Pons (tissue), 1 donor: ENCODE measurements at places on chromosomes 11 and 22.

- no peak for DNase-seq
Observed at GRCh38 chr11:36601155-36601554, 3.1 kb upstream of the RAG2 start.

GRCh38 chr11:70233034-70233433, 29.9 kb downstream of the FADD start:
- no peak for DNase-seq

- DNase-seq = no peak
Observed at GRCh38 chr11:63554877-63555223, 8.3 kb downstream of the PLAAT2 start.

DNA sequence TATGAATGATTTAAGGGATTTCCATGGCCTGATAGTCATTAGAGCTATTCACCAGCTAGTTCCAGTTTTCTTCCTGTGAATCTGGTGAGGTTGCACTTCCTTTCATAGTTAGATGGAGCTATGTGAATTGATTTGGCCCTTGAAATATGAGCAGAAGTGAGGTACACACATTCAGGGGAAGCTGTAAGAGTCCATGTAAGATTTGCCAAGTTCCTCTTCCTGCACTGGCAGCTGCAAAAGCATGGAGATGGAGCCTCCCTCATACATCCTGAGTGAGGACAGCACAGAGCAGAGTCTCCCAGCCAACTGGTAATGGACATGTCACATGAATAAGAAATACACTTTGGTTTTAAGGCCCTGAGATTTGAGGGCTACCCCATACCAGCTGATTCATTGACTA, 111.7 kb downstream of the CD44 start:
- DNase-seq = no peak

GRCh38 chr22:22556995-22557925, 1.8 kb downstream of the PRAME start:
- no peak for DNase-seq
